ENCODE measurements at places on chromosomes 12 and 14. TPM values are rescaled to one million over a fixed set of nuclear protein-coding genes. Genes with fewer than 3 reads are reported as not detected.

The SMAGP gene
- 8.2 TPM for total RNA-seq

The SLC6A13 gene
- total RNA-seq = not detected

The HOXC10 gene
- total RNA-seq = not detected

The HOXC5 gene
- 0.16 TPM for total RNA-seq

The TAS2R46 gene
- 1.2 TPM for total RNA-seq

The SMOC1 gene
- total RNA-seq = 2.0 TPM

The ZNF385A gene
- 2.4 TPM for total RNA-seq

The KRT72 gene
- total RNA-seq = not detected

The ENDOU gene
- 0.09 TPM for total RNA-seq

The PRH2 gene
- 0.63 TPM for total RNA-seq

The PKP2 gene
- not detected for total RNA-seq

The PTCSC3 gene
- total RNA-seq = not detected

The GALNT9 gene
- 0.95 TPM for total RNA-seq

The CDKN3 gene
- 7.4 TPM for total RNA-seq

The RNF31 gene
- 25.8 TPM for total RNA-seq

The AKAP5 gene
- total RNA-seq = under 0.01 TPM

The BEGAIN gene
- 0.17 TPM for total RNA-seq
